ENCODE measurements at places on chromosomes 4 and X.

DNA sequence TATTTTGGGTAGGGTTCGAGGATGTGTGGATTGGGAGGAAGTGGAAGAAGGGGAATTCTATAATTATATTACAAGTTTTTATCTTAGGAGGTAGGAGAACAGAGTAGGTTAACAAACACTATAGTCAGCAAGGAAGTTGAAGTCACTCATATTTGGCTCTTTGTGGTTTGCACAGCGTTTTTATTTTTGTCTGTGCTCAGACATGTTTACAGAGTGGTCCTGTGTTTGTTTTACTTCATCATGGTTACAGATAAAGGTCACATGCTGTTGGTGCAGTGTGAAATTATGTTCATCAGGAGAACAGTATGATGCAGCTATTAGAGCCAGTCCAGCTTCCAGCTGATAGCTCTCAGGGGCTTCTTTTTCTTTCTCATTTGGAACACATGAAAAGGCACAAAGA lies 299.9 kb upstream of the SFRP2 start:
- DNase-seq: no peak

DNA sequence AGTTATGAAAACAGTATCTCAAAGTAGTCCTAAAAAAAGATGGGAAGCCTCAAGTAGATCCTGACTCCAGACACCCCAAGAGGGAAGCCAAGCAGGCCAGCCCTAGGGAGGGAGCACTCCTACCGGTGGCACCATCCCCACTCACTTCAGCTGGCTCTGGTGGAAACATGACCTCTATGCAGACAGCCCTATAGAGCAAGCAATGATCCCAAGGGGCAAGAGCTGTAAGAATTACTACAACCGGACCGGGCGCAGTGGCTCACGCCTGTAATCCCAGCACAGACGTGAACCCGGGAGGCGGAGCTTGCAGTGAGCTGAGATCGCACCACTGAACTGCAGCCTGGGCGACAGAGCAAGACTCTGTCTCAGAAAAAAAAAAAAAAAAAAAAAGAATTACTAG lies 5.7 kb downstream of the LETM1 start:
- DNase-seq: no peak

DNA sequence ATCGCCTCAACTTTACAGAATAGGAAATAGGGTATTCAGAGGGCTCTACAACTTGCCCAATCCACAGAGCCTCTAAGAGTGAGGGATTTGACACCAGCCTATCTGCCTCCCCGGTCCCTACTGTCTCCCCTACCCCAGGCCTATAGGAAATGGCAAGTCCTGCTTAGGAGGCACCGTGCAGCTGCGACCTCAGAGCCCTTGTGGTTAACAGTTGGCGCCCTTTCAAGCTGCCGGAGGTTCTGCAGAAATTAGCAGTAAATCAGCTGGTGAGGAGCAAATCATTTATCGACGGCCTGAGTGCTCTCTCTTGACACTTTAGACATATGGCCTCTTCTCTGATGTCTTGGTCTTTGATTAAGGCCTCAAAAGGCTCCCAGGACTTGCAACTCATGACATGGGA lies 96.9 kb downstream of the CLNK start:
- DNase-seq: peak; percentile 63

GRCh38 chrX:152819732-152820131 lies 10.8 kb downstream of the CETN2 start:
- DNase-seq: no peak

DNA sequence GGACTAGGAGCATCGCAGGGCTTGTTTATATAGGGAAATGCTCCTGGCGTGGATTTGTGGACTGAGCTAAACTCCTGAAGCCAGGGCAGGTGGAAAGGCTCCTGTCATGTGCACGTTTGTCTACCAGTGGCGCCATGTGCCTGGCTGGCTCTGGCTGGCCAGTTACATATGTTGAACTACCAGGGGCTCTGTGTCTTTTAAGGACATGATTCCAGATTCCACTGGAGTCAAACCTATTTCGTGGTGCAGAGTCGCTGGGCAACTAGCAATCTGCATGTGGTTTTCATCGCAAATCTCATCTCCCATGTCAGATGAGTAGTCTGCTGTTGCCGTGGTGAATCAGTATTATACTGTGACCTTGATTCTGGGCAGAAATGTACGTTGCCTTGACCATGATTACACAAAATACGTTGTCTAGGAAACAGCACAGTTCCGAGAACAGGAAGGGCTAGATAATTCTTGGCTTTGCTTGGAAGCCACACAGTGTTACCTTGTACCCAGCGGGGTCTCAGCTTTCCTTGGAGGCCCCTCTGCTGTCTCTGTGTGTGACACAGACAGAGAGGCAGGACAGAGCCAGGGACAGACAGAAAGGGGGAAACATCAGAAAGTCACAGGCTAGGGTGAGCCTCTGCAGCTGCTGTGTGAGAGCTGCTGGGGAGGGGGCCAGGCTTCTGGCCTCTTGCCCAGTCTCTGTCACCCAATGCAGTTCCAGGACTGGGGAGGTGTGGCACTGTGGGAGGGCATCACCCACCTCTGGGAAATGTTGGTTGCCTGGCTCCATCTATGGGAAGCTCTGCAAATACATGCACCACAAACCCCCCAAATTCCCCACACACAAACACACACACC lies 19.2 kb downstream of the PNMA6E start:
- peak; percentile 69 for DNase-seq

GRCh38 chrX:67610282-67610681 lies 66.5 kb downstream of the AR start:
- no peak for DNase-seq

DNA sequence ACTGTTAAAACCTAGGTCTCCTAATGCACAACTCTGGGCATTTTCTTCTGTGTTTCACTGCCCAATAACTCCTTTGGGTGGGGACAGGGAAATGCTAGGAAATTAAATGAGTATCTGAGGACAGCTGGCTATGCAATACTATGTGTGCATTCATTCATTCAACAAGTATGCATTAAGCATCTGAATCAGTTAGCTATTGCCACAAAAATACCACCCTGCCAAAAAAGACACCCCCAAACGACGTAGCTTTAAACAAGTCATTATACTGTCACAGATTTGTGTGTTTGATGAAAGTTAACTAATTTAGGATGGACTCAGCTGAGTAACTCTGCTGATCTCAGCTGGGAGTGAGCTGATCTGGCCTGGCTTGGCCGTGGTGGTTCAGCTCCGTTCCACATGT lies 29.8 kb upstream of the PTCHD1 start:
- no peak for DNase-seq

GRCh38 chrX:87846956-87847355 lies 329.4 kb downstream of the KLHL4 start:
- DNase-seq: no peak

- DNase-seq: no peak
Measured at GRCh38 chr4:42101446-42101975, 50.9 kb downstream of the BEND4 start.

GRCh38 chrX:135315864-135316263 lies 6.6 kb downstream of the ETDC start:
- DNase-seq: no peak

DNA sequence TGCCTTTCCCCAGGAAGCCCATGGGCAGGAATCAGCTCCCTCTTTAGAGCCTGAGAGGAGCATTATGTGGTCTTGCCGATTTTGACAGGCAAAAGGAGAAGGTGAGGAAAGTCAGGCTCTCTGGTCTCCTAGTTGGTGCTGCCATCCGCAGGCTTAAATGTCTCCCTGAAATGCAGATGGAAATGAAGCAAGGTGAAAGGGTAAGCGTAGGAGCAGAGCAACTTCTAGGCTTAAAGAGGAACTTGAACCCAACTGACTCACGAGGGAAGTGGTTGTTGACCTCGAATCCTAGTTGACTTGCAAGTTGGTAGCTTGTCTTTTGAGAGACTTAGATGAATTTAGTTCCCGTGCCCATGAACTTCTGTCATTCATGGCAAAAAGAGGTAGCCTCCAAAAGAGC lies 205.9 kb downstream of the PTTG2 start:
- DNase-seq: peak; percentile 55

DNA sequence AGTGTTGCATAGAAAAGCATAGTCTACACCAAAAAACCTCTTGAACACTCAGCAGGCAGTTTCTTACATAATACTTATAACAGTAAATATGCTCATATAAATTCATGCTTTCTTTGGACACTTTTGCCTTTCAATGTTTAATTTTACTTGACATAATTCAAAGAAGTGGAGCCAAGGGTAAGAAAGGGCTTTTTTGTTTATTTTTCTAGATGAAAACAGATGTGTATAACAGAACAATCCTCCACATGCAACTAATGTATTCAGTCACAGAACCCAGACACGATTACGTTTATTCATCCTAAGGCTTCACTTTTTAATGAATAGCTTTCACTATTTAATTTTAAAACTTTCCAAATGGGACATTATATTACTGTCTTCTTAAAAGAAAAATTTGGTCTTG lies 58.0 kb upstream of the PTPN13 start:
- DNase-seq: no peak

DNA sequence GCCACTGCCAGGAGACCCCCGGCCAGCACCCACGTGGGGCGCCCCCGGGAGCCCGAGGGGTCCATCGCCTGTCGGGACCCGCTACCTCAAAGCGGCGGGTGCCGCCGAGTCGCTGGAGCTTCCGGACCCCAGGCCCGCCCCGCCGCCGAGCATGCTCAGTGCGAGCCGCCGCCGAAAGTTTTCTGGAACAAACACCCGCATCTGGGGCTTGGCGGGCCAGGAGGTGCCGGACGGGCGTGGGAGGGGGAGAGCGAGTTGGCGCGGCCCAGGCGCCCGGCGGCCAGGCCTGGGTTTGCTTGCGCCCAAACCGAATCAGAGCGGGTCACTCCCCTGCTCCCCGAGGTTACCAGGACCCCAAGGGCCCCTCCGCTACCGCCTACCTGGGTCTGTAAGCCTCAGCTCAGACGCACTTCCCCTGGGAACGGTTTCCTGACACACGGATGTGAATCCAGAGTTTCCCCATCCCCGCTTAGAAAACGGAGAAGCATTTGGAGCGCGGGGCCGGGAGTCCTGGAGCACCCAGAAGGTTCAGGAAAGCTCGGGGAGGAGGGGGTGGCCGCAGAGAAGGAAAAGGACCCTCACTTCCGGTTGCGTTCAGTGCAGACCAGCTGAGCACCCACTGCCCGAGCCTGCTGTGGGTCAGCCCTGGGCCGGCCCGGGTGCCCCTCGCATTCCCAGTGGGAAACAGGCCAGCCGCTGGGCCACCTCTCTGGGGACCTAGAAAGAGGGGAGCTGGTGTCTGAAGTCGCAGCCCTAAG lies at the start of gene EVC2:
Gene EVC2, minus strand, starts transcription at position 111 of the 758 bp plus-strand sequence. Its CDS starts 46 bp downstream, at position 65.
- DNase-seq: no peak

- no peak for DNase-seq
Measured at GRCh38 chrX:114766541-114766940, 182.7 kb downstream of the HTR2C start.

DNA sequence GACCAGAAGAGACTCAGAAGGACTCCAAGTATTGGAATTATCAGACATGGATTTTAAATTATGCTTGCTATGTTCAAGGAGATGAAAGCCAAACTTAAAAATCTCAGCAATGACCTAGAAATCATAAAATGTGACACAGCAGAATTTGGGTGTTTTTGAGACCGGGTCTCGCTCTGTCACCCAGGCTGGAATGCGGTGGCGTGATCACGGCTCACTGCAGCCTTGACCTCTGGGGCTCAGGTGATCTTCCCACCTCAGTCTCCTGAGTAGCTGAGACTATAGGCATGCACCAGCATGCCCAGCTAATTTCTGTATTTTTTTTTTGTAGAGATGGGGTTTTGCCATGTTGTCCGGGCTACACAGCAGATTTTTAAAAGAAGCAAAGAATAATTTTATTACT lies 12.7 kb downstream of the TAB3 start:
- DNase-seq: no peak

- no peak for DNase-seq
Measured at GRCh38 chrX:14798805-14799397, 74.0 kb downstream of the FANCB start.

DNA sequence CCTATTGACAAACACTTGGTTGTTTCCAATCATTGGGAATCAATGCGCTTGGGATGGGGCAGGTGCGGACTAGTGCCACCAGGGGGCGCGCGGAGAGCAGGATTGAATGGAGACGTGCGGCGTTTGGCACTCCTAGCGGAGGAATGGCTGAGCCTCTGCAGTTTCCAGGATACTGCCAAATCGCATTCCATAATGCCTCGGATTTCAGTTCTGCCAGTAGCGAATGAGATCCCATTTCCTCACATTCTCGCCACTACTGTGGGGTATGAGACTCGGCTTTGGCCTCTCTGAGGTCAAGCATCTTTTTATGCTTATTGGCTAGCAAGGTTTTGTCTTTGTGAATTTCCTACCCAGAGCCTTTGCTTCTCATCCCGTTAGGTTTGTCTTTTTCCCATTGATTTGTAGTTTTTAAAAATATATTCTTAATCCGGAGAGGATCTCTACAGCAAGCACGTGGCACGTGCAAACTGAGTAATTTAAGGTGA lies 28.7 kb downstream of the CLDN34 start:
- peak; percentile 83 for DNase-seq

GRCh38 chrX:138982365-138982764 lies 270.8 kb upstream of the FGF13 start:
- peak; percentile 46 for DNase-seq

GRCh38 chr4:96642490-96642889 lies 802.6 kb downstream of the PDHA2 start:
- DNase-seq: no peak

DNA sequence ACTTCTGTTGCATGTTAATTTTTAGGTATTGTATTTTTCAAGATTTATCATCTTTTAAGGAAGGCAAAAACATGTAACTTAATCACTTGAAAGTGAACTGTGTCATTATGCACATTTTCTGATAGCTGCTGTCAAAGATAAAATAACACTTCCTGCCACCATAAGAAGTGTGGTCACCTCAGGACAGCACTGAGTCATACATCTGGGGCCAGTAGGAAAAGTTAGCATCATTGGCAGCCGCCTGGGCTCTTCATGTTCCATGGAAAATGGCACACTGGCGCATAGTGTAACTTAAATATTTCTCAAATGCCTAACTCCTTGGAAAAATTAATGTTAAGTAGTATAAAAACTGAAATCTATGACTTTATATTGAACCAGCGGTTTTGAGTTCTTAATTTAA lies 24.2 kb downstream of the CNKSR2 start:
- peak; percentile 9 for DNase-seq

- peak; percentile 69 for DNase-seq
Measured at GRCh38 chrX:45070116-45071007, 130.3 kb downstream of the DIPK2B start.

GRCh38 chrX:11363069-11363594 lies 69.9 kb downstream of the AMELX start:
- no peak for DNase-seq

DNA sequence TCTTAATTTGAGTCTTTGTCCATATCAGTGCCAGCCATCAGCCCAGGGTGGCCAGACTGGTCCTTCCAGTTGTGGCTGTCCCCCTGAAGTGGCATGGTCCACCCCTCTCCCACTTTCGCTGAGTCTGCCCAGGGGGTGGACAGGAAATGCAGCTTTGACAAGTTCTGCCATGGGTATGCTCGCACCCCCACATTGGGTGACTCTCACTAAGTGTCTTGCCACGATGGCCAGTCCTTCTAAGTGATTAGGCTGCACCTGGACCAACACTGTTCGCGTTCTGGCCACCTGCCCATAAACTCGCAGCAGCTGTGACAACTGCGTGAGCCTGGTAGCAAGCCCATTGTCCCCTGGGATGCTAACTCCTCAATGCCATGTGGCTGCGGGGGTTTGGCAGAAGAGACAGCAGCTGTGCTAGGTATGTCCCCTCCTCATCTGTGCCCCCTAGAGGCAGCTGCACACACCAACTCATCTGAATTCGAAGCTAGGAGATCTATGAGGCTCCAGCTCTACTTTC lies 10.0 kb upstream of the LNX1 start:
- DNase-seq: peak; percentile 32
